WTC11 (cell line): ENCODE measurements at places on chromosomes 2 and 18. TPM values are rescaled to one million over a fixed set of nuclear protein-coding genes. Genes with fewer than 3 reads are reported as not detected.

DNA sequence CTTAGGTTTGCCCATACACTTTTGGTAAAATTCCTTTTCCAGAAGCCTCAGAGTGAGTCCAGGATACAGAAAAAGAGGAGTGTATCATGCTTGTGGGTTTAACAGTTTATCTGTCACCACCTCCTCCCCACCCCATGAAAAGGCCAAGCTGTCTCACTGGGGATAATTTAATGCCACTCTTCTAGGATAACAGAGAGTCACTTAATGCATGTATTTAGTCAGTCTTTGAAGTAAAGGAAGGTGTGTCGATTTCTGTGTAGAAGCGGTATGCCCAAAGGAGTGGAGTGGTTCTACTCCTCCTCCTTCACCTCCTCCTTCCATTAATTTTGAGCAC is 116.4 kb downstream of the QPCT start:
- DNase-seq: no peak

- DNase-seq: peak; percentile 10
These were observed 511.6 kb upstream of the CELF4 start for GRCh38 chr18:38077229-38077628.

- DNase-seq: no peak
These were observed 163.6 kb downstream of the NAPG start for GRCh38 chr18:10689236-10690034.

Gene ELOA2
- not detected in 3 replicates for total RNA-seq

DNA sequence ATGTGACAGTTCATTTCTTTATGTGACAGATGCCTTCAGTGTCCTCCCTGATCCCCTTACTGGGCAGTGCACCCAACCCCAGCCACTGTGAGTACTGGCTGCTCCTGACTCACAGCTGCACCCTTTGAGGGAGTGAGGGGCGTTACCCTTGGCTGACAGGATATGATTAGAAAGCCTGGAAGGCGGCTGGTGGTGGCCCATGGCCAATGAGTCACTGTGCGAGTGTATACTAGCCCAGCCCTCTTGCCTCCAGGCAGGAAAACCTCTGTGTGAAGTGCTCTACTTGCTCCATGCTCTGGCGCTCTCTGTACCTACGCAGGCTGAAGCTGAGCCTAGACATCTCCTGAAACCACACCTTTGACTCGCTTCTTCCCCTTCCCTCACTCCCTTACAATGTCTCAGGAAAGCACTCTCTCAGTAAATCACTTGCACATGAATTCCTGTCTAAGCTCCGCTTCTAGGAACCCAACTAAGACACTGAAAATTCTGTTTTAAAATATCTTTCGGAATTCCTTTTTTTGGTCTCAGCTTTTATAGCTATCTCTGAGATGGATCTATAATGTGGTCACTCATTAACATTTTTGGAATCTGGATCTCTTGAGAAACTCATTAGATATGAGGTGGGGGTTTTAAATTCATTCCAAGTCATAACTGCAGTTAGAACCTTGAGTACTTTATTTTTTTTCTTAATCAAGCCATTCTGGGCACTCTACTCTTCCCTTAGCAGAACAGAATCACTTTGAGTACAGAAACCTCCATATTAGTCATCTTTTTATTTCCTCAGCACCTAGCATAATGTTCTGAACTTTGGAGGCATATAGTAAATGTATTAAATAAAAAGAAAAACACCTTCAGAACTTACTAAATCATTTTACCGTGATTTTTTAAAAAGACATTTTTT is 25.3 kb upstream of the STAM2 start:
- peak; percentile 25 for DNase-seq

DNA sequence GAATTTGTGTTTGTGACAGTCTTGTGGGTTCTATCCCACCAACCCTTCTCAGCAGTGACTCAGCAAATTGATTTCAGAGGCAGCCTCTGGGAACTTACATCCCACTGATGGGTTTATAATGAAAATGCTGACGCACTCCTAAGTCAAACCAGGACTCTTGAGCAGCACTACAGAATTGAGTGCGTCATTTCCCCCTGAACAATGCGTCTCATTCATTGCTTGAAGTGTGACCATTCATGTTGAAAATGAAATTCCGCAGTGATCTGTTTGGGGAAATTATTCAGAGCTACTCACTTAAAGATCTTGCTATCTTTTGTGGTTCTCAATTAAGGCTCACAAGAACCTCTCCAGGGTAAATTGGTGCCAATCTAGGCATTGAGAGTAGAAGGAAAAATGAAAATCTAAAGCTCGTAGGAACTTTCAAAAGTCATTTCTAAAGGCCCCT is 417.7 kb upstream of the SLC14A2 start:
- no peak for DNase-seq

Gene ZSWIM2
- total RNA-seq: not detected in 3 replicates

Gene TMEM37
- 7.6 to 9.6 TPM (median 8.5 TPM) in 3 replicates for total RNA-seq

DNA sequence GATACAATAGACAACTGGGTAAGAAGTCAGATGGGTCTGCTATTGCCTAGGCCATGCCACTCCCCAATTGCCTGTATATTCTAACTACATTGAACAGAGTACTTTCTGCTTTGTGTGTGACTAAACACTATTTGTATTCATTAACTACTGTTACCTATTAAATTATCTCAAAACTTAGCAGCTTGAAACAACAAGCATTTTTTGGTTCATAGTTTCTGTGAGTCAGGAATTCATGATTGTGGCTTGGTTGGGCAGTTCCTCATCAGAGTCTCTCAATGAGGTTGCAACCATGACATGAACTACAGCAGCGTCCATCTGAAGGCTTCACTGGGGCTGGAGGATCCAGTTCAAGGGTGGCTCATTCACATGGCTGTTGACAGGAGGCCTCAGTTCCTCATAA is 205.7 kb downstream of the EN1 start:
- DNase-seq: no peak

GRCh38 chr2:20759487-20759886 is 63.4 kb downstream of the LDAH start:
- DNase-seq: no peak

Gene C1D
- total RNA-seq: 19.3 to 21.0 TPM (median 19.4 TPM) in 3 replicates

GRCh38 chr18:69209761-69210160 is 190.9 kb upstream of the DOK6 start:
- DNase-seq: no peak

Gene SP9
- total RNA-seq: 0.07 to 0.21 TPM in 2 of 3 replicates, not detected in the other

DNA sequence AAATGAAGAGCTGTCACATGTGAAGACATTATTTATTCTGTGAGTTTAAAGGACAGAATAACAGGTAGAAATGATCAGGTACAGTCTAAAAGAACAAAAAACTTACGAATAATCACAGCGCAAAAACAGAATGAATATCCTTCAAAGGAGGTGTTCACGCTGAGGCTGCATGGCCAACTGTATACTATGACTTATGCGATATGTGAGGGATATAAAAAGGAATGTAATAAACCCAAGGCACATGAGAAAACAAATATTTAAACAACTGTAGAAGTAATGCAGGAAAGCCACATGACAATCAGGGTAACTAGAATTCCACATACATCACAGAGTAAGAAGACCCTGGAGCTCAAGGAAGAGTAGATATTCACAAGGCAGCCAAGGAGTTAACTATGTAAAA is 81.3 kb downstream of the RTTN start:
- DNase-seq: no peak

GRCh38 chr2:191218292-191218898 is 26.8 kb upstream of the MYO1B start:
- peak; percentile 73 for DNase-seq

GRCh38 chr2:8090748-8091700 is 590.8 kb upstream of the ID2 start:
- DNase-seq: no peak

DNA sequence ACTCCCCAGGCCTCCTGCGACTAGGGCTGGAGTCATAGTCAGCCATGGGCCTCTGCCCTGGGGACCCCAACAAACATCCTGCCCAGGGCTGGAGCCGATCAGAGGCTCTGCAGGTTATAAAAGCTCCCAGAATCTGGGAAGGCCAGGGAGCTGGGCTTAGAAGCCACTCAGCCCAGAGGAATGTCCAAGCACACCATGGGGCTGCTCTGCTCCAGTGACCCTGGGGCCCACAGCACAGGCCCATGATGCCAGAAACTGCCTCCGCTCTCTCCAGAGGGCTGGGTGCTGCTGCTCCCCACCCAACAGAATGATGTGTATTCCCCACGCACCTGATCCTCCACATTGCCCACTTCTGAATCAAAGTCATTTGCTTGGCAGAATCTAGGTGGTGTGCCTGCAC is 88.5 kb downstream of the ARMC9 start:
- no peak for DNase-seq

Gene TUBB8B
- 0.94 to 1.6 TPM (median 1.2 TPM) in 3 replicates for total RNA-seq

DNA sequence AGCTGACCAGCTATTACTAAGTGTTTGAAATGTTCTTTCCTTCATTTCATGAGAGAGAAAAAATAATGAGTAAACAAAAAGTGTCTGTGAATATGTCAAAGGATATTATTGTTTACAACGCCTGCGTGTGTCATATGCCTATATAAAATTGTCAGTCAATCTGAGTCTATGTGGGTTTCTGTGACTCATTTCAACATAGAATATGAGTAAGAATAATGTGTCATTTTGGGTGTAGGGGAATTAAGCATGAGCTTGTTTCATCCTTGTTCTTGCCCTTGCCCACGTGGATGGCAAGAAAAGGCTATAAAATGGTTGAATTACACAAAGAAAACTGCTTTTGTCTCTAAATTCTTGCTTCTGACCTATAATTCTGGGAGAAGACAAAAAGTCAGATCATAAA is 466.0 kb downstream of the PTH2R start:
- no peak for DNase-seq

- peak; percentile 50 for DNase-seq
These were observed 580 bp downstream of the TMEM163 start for GRCh38 chr2:134718023-134718816.

Gene ATP6V1B1
- total RNA-seq: not detected in 3 replicates

Gene TMEM247
- total RNA-seq: not detected in 3 replicates

Gene L3MBTL4
- total RNA-seq: 1.3 to 1.8 TPM (median 1.4 TPM) in 3 replicates

DNA sequence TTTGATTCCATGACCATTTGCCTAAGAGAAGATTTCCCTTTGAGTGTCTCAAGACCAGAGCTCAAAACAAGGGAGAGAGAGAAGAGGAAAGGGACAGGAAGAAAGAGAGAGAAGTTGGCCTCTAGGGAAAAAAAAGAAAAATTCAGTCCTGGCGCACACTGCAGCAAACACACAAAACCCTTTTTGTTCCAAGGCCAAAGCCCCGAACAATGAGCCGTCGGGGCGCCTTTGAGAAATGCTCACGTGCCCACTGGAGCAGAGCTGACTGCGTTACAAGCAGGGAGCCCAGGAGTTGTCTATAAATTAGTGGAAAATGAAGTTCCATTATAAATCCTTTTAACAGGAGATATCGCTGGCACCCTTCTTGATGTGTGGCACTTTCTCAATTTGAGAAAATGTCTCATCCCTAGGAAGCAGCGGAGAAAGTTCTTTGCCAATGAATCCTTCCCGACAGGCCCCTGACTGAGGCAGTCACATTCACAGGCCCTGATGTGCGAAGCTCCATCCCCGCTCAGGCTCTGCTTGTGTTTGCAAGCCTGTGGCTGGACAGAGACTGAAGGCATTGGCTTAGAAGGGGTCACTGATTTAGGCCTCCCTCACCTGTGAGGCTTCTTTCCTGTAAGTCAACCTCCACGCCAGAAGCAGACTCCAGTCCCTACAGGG is 32.1 kb upstream of the NCKAP5 start:
- no peak for DNase-seq

Gene LYG2
- 0.25 TPM in 1 of 3 replicates, not detected in the others for total RNA-seq

GRCh38 chr18:48140731-48141130 is 210.3 kb upstream of the SMAD2 start:
- no peak for DNase-seq

DNA sequence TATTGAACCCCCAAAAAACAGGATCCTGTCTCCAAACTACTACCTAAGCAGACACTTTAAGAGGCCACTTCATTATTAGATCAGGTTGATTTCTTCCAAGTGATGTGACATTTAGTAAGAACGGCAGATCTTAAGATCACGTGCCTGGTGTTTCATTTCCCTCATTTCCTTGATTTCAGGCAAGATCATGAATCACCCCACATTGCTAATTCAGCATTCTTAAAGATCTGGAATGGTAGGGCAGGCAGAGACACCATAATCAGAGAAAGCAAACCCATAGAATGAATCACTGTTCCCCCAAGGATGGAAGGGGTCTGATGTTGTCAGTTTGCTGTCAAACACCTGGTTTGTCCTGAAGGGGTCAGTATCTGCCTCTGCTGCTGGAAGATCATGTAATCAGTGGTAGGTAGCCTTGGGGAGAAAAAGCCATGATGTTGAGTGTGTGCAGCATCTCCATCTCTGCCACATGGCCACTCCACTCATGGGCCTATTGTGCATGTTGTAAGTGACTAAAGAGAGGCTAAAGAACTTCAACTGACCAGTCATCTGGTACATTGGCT is 133.9 kb downstream of the ARHGAP15 start:
- peak; percentile 19 for DNase-seq

- DNase-seq: no peak
These were observed 245.3 kb upstream of the LRRTM1 start for GRCh38 chr2:80549901-80550300.

DNA sequence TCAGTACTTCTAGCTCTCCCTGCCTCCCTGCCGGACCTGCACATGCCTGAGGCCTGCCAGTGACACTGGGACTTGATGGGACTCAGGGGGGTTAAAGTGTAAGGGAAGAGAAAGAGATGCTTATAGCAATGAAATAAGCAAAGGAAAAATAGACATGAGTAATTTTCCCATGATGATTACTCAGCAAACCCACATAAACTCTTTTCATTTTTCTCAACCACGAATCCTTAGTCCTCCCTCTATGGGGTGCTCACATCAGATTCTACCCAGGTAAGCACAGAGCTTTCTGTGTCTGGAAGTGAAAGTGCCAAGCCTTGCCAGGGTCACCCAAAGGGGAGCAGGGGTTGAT is 44.8 kb upstream of the ANKRD62 start:
- DNase-seq: no peak

Gene CD207
- total RNA-seq: not detected in 3 replicates

- DNase-seq: no peak
These were observed 135.5 kb upstream of the FANCL start for GRCh38 chr2:58376592-58376991.

DNA sequence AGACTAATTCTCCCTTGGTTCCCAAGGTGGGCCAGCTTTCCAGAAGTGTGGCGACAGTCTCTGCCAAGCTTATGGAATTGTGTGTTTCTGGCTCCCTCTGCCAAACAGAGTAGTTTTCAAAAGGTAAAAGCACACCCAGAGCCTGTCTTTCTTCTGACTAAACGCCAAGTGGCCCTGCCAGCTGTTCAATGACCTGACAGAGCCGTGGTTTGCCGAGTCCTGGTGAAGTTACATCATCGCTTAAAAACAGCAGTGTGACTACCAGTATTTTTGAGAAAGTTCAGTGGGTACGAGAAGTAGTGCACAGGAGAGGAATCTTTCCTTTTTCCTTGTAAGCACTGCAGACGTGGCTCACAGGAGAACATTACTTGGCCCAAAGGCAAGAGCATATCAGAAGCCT is 1.9 kb downstream of the PER2 start:
- no peak for DNase-seq

Gene SEMA4F
- total RNA-seq: 5.7 to 7.4 TPM (median 6.3 TPM) in 3 replicates

Gene ARHGAP28
- total RNA-seq: 10.5 to 14.8 TPM (median 10.7 TPM) in 3 replicates
